Right renal cortex interstitium (tissue), 3 donors: ENCODE measurements at places on chromosomes 13 and 19.

- DNase-seq, result no peak
These were observed 21.1 kb downstream of the PROSER1 start for GRCh38 chr13:39016787-39017186.

DNA sequence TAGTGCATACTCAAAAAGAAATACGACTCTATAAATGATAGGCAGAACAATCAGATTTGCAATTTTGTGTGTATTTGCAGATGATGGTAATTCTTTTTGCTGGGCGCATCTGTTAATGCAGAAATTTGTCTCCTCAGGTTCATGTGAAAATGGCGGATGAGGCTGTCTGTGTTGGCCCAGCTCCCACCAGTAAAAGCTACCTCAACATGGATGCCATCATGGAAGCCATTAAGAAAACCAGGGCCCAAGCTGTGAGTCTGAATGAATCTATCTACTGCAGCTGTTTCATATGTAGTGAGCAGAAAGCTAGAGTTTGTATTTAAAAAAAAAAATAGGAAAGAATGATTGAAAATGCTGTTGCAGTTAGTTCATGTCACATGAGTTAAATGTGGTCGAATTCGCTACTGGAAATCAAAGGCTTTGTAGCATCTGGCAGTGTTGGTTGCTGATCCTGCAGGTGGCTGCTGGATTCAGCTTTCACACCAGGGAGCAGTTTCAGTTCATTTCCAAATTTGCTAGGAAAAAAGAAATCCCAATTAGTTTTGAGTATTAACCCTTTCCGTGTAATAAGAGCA is 66.0 kb downstream of the PCCA start:
- no peak for DNase-seq

DNA sequence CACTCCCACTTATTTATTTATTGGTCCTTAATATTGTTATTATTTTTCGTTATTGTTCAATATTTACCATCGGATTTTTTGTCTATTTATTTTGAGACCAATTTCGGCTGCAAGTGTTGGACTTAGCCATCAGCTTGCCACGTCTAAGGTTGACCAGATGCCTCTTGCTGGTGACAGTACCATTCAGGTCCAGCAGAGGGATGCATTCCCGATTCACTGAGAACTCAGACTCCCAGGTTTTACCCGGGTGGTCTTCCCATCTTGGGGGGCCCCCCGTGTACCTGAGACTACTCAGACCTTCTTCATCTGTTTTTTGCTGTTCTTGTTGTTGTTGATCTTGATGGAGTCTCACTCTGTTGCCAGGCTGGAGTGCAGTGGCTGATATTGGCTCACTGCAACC is 1435.2 kb downstream of the UQCRFS1 start:
- no peak for DNase-seq

GRCh38 chr13:52127378-52127777 is 1.5 kb downstream of the NEK5 start:
- no peak for DNase-seq

- no peak for DNase-seq
These were observed 550.5 kb downstream of the IRS2 start for GRCh38 chr13:109235901-109236300.

GRCh38 chr13:76225815-76226489 is 589.8 kb downstream of the LMO7 start:
- peak; percentile 16 for DNase-seq

DNA sequence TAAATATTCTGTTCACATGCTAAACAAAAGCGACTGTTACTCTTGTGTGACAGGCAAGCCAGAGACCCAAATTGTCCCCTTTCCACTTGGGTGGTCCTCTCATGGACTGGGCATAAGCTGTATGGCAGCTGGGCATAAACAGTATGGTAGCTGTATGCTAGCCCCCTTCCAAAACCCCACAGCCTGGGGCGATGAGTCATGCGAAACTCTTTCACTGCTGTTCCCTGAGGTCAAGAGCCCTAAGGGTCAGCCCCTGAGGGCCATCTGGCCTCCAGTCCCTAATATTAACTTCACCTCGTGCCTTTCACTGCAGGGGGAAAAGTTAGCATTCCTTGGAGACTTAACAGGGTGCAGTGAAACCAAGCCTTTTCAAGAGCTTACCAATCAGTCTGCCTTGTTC is 45.6 kb upstream of the ZNF562 start:
- DNase-seq, result no peak

GRCh38 chr13:50713523-50714248 is 129.8 kb downstream of the DLEU7 start:
- DNase-seq, result no peak

DNA sequence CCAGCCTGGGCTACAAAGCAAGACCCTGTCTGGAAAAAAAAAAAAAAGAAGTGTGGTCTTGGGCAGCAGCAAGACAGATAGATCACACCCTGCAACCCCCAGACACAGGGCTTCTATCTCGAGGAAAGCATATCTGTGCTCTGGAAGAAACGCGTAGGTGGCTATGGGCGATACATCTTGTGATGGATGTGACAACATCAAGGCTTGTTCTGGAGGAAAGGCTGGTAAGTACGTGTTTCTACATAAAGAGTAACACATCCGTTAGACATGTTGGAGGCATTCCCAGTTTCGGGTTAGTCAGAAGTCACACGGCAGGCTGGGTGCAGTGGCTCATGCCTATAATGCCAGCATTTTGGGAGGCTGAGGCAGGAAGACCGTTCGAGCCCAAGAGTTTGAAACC is 6.6 kb upstream of the DHDH start:
- no peak for DNase-seq

DNA sequence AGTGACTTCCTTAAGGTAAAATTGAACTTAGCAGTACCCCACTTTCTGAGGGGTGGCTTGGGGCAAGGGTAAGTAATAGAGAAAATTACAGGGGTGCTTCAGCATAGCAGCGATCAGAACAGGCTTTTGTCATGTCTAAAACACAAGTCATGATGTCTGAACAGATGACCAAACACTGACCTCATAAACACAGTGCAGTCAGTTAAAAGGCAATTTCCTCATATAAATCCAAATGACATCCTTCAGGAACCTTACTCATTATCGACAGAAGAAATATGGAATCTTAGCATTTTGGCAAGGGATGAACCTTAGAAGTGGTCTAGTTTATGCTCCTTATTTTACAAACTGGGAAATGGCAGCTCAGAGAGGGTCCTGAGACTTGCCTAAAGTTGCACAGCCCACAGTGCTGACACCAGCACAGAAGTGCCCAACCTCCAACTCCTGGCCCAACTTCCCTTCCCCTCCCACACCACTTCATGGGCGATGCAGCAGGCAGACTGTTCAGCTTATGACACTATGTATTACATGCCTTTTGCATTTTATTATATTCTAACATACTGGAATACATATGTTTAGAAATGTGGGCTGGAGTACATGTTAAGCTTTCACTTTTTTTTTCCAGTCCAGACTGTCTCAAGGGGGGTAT is 3.6 kb downstream of the GJA3 start:
- no peak for DNase-seq

GRCh38 chr19:18218159-18218558 is 8.1 kb downstream of the PDE4C start:
- DNase-seq, result no peak

- DNase-seq, result no peak
These were observed 518 bp downstream of the FLT3LG start for GRCh38 chr19:49474542-49474924.

DNA sequence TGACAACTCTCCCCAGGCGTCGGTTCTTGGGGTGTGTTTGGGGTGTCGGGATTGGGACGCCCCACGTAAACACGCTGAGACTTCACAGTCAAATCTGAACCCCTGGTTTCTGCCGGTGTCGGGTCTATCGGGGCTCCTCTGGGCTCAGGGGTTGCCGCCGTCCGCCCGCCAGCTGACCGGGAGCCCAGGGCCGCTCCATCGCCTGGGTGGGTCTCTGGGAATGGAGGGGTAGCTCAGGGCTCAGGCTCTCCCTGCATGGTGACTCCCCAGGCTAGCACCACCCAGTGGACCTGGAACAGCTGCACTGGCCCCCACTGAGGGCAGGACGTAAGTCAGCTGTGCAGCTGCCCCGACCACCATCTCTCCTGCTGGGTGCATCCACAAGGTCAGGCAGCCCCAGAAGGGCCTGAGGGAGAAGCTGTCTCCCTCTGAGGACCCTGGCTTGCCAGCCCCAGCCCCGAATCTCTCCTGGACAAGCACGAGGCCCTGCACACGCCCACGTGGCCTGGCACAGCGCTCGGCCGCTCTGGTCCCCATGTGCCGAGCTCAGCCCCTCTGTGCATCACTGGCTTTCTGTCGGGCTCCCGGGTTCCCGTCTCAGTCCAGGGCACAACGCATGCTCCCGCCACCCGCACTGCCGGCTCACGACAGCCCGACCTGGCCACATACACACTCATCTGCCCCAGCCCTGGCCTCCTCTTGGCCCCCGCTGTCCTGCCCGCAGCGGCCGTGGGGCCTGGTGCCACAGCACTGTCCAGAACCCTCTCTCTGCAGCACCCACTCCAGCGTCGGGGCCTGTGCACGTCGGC is 6.1 kb downstream of the RNF126 start:
- no peak for DNase-seq

- DNase-seq, result no peak
These were observed 27.9 kb downstream of the ENOX1 start for GRCh38 chr13:43758834-43759233.

- no peak for DNase-seq
These were observed 22.0 kb downstream of the MUC16 start for GRCh38 chr19:8988204-8988603.

GRCh38 chr13:25783601-25784024 is 268.2 kb downstream of the SHISA2 start:
- no peak for DNase-seq

DNA sequence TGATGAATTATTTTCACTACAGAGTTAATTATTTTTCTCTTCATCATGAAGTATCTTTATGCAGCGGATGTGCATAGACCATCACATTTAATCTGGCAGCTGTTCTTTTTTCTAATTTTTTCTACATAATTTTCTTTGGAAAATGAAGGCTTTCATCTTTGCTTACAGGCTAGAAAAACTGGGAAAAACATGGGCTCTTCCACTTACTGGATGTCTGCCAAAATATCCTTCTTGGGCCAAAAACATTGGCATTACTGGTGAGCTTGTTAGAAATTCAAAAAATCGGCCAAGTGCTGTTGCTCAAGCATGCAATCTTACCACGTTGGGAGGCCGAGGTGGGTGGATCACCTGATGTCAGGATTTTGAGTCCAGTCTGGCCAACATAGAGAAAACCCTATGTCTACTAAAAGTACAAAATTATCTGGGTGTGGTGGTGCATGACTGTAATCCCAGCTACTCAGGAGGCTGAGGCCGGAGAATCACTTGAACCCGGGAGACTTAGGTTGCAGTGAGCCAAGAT is 176.8 kb downstream of the ZNF737 start:
- DNase-seq, result no peak

DNA sequence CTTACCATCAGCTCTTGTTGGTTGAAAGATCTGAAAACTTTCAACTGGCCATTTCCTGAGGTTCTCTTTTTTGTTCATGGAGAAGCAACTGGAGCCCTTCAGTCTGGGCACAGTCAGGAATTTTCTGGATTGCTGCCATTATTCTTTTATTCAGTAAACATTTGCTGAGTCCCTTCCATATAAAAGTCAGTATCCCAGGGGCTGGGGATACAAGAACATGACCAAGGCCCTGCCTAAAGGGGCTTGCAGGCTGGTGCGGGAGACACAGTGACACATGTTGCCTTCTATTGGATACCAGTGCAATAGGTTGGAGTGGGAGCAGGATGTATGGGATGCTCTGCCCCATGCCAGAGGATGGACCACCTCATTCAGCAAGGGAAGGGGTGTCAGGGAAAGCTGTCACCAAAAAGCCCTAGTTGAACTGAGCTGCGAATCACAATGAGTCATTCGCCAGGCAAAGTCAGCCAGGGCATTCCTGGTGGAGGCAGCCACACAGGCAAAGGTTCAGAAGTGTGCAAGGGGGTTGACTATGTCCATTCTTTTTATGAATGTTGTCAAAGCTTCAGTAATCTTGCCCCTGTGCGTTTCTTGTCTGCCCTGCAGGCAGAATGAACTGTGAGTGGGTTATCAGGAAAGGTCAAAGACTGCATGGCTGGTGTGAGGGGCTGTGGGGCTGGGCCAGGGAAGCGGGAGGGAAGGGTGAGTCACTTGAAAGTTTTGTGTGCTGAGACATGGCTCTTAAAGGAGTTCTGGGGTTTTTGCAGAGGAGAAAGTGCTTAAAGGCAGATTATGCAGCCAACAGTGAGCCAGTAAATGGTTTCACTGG is 395.9 kb downstream of the KCNRG start:
- no peak for DNase-seq

DNA sequence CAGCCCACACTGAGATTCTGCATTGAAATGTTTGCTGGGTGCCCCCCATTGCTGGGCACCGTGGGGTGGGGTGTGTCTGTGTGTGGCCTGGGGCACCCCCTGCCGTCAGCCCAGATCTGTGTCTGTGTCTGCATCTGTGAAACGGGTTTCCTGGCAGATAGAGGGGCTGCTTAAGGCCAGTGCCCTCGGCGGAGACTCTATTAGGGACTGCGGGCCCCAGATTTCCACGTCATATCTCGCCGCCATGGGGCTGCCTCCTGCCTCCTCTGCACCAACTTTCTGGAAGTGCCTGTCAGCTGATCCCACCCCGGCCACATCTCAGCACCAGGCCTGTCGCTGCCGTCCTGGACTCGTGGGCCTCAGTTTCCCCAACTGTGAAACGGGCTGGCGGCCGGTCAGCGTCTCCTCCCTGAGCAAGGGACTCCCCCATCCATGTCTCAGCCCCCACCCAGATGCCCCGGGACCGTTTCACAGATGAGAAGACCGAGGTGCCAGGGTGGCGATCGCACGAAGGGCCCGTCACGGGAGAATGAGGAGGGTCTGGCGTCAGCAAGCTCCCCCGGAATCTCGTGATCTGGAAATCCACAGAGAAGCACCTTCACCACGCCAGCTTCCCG is 21.4 kb downstream of the ARID3A start:
- DNase-seq, result no peak

DNA sequence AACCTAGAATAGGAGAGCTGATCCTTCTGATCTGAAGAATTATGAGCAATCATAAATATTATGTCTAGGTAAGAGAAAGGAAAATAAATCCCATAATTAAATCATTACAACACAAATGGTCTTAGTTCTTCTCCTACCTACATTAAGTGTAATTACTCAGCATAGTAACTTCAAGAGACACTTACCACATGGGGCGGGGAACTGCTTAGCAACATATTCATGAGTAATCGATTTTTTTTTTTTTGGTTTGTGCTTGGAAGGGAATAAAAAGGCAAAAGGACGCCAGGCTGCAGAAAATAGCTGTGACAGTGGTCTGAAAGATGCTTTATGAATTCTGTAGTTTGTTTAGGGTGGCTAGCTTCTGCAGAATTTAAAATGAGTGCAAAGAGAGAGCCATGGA is 103.3 kb upstream of the HTR2A start:
- no peak for DNase-seq

DNA sequence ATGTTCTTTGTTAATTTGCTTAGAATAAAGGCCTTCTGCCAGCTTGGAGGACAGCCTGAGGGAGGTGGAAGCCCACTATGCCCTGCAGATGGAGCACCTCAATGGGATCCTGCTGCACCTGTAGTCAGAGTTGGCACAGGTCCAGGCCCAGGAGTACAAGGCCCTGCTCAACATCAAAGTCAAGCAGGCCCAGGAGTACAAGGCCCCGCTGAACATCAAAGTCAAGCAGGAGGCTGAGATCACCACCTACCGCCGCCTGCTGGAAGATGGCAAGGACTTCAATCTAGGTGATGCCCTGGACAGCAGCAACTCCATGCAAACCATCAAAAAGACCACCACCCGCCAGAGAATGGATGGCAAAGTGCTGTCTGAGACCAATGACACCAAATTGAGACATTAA is 41.7 kb downstream of the ZNF85 start:
- DNase-seq, result no peak

- DNase-seq, result no peak
These were observed 42.6 kb downstream of the KLF2 start for GRCh38 chr19:16367261-16367683.

- DNase-seq, result no peak
These were observed 65.7 kb downstream of the CEBPG start for GRCh38 chr19:33438987-33439781.

- DNase-seq, result peak; percentile 85
These were observed at the start of gene ZNF562 for GRCh38 chr19:9674663-9675357. Gene ZNF562, minus strand, starts transcription at chr19:9675100. Its CDS starts 14,356 bp downstream, at chr19:9660744.
